ENCODE measurements at places on chromosomes 4 and X.

DNA sequence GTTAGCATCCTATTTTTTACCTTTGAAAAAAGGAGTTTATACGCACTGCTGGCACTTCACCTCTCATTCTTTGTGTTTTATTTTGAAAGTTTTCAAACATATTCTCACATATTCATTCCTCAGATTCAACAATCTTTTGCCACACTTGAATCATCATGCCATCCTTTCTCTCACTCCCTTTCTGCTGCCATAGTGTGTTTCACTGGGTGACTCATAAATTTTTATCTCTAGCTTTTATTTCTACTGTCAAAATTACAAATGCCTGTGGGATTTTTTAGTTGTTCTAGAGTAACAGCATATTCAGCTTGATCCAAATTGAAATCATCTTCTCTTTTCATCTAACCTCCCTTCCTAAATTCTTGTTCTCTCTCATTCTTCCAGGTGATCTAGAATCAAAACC lies 28.0 kb downstream of the MFSD8 start:
- no peak for DNase-seq

GRCh38 chr4:36081185-36081584 lies 163.1 kb downstream of the ARAP2 start:
- DNase-seq, result no peak

DNA sequence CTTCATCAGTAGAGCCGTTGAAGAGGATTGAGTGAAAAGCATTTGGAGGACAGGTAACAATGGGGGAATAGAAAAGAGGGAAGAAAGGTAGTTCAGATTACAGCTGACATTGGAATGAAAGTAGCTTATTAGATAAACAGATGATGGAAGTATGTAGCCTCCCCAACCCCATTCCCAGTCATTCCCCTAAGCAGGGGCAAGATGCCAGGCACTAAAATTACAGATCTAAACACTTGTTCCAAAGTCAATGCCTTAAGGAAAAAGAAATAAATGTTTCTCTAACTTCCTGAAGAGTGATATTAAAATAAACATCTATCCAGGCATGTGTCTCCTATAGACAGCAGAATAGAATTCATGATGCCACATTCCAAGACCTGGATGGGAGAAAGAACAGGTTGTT lies 350.8 kb downstream of the PDGFC start:
- DNase-seq, result no peak

GRCh38 chr4:122456231-122457116 lies at the start of gene IL2:
Gene IL2, minus strand, starts transcription at chr4:122456725. Its CDS starts 285 bp downstream, at chr4:122456440.
- DNase-seq, result no peak

- no peak for DNase-seq
Measured at GRCh38 chrX:40314070-40314469, 216.3 kb upstream of the BCOR start.

- DNase-seq, result no peak
Measured at GRCh38 chr4:6041800-6042199, 23.6 kb upstream of the C4orf50 start.

DNA sequence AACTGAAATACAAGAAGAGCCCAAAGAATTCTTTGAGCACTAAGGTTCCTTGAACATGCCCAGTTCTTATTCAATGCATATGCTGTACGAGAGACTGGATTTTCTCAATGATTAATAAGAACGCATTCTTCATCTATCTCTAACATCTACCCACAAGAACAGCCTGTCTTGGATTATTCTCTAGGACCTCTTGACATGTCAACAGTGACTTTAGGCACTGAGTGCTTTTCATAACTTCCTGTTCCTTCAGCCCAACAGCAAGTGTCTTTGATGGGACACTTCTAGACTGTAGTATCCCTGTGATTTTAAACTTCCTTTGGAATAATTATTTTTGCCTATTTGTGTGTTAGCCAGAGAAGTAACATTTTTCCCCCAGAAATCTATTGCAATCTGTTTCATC lies 69.3 kb downstream of the OPHN1 start:
- no peak for DNase-seq

DNA sequence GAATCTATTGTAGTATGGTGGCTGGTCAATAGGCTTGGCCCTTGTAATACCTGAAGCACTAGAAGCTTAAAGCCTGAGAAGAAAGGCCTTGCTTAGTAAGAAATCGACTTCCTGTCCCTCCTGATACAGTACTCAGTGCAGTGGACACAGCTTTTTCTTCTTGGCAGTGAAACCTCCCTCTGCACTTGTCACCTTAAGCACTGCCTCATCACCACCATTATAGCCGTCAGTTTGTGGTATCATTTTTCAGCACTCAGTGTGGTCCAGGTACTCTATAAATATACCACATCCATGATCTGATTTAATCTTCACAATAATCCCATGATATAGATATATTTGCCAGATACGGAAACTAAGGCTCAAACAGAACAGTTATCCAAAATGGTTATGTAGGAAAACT lies 75.2 kb downstream of the PALLD start:
- DNase-seq, result no peak

GRCh38 chrX:20594985-20595384 lies 328.3 kb upstream of the RPS6KA3 start:
- DNase-seq, result no peak

All from stimulated activated CD8-positive, alpha-beta memory T cell treated with anti-CD3 and anti-CD28 coated beads, Interleukin-2, amount 100 ng/mL, for 1 hour (primary cell).